ENCODE measurements at places on chromosomes 12 and 14. TPM values are rescaled to one million over a fixed set of nuclear protein-coding genes. Genes with fewer than 3 reads are reported as not detected.

Gene KICS2
- 5.7 TPM for total RNA-seq

Gene ACTR10
- 79.5 TPM for total RNA-seq

Gene APOLD1
- total RNA-seq, result 27.0 TPM

Gene OR4K2
- total RNA-seq, result not detected

Gene VPS33A
- total RNA-seq, result 17.0 TPM

GRCh38 chr12:132099739-132100138, 44.4 kb downstream of the DDX51 start:
- no peak for DNase-seq

Gene CARMIL3
- total RNA-seq, result 1.5 TPM

All from urinary bladder (tissue), 4 donors.